ENCODE measurements at places on chromosomes 12 and 14.

DNA sequence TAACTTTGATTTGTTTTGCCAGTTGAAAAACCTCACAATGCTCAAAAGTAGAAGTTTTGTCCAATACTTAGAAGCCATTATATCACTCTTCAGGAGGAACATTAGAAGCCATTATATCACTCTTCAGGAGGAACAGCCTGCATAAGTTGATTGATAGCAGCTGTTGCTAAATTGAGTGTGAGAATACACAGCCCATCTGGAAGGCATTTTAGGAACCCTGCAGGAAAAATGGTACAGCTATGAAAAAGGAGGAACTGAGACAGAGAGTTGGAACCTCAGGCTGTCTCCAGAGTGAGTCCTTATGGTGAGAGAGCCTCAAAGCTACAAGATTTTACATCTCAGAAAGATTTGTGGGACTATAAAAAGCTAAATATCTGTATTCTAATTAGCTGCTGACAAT lies 207.0 kb downstream of the MYRFL start:
- DNase-seq: no peak

DNA sequence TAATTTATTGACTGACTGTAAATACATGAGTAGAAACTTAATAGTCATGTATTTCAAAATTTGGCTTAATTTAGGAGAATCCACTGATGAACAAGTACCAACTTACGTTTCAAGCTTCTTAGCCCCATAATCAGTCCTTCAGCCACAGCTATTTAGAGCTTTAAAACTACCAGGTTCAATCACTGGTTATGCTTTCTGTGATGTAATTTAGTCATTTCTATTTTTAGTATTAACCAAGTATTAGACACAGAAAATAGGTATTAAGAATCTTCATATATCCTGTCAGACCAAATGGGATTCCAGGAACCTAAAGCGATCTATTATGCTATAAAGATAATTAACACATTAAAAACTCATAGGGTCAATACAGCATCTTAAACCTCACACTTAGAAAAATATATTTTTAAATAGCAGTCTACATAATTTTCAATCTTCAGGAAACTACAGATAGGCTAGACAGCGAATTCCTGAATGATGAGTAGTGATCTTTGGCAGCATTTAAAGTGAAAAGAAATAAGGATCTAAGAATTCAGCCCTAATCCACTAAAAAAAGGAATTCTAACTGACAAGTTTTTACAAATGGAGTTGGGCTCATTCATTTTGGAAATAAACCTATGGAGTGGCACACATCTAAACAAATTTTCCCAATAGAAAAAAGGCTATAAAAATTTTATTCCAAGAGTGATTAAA lies 51.5 kb downstream of the ZC3H14 start:
- no peak for DNase-seq

DNA sequence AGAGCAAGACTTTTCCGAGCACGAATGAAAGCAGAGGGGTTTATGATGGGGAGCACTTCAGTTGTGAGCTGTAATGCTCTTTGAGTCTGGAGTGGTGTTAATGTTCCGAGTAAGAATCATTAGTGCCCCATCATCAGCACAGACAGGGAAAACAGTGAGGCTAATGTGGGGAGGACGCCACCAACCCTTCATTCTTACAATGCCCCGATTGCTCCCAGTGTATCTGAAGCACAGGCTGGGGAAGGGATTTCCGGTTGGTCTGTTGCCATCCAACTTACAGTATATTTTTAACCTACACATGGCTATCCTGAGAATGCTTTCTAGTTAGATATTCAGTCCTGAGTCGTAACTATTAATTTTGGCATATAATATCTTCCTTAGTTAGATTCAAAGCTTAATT lies 141.6 kb downstream of the APAF1 start:
- DNase-seq: no peak

DNA sequence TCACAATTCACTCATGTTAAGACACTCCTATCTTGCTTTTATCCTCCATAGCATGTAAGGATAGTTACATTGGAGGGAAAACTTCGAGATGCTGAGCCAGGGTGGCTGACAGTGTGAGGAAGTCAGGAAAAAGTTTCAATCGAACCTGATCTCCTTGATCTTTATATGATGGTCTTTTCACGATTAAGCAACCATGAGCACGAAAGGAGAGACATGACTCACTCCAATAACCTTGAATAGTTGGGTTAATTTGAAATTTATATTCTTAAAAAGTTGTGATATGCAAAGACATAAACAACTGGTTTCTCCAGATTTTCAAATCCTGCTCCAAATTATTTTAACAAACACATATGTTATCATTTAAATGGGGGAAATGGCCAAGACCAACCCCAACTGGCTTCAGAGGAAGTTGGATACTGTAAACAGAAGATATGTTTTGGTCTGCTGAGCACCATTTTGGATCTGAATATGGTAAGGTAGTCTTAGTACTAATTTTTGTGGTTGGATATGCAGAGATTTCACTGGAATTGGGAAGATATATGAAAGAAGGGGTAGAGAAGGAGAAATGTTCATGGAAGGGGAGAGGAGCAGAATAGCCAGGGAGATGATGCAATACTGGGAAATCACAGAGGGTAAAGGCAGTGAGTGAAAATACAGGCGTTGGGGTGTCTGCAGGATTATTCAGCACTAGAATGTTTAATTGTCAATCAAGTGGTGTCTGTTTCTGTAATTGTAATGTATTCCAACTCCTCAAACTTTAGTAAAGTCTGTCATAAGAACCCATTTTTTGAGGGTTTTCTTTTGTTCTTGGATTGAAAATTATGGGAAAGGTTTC lies 185.2 kb upstream of the SLC38A2 start:
- no peak for DNase-seq

- no peak for DNase-seq
These were observed 106.0 kb downstream of the ITPR2 start for GRCh38 chr12:26726956-26727355.

Measured in GM18507 (cell line).